Fibroblast of gingiva (primary cell): ENCODE measurements at places on chromosomes 12 and 14.

DNA sequence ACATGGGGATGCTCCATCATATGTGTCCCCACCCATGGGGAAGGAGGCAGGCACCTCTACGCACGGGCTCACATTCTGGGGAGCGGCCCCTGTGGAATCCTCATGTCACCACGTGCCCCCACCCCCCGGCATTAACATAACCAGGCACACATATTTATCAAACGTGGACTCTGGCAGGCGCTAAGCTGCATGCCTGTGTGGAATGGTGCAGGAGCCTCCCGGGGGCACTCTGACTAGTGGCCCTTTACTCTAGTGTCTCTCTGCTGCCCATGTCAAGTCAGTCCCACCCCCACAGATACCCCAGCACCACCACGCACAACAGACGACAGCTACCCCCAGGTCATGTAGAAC is 66.1 kb downstream of the CCDC88C start:
- DNase-seq, result no peak

DNA sequence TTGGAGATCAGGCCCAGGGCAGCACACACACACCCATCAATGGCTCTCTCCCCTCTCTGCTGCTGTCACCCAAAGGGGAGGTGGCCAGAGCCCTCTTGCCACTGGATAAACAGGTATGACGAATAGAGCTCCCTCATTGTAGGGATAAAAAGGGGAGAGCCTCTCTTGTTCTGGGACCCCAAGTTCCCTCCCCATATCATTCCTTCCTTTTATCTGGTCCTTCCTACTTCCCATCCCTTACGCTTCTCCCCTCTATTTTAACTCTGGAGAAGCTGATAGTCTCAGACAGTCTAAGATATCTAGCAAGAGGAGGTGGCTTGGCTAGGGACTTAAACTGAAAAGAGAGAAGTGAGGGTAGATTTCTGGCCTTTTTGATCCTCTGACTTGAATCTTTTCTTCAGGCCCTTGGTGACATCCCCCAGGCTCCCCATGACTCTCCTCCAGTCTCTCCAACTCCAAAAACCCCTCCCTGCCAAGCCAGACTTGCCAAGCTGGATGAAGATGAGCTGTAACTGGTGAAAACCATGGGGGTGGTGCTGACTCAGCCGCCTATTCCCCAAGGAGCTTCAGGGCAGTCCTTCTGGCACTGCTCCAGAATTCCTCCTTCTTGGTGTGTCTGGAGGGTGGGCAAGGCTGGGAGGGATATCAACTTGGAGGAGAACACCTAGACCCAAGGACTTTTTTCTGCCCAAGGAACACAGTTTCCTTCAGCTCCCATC is 5.3 kb downstream of the ARHGEF25 start:
- no peak for DNase-seq

- DNase-seq, result no peak
Observed at GRCh38 chr12:4275870-4276301, 2.3 kb downstream of the CCND2 start.

- no peak for DNase-seq
Observed at GRCh38 chr12:27480016-27480415, 33.5 kb downstream of the SMCO2 start.

DNA sequence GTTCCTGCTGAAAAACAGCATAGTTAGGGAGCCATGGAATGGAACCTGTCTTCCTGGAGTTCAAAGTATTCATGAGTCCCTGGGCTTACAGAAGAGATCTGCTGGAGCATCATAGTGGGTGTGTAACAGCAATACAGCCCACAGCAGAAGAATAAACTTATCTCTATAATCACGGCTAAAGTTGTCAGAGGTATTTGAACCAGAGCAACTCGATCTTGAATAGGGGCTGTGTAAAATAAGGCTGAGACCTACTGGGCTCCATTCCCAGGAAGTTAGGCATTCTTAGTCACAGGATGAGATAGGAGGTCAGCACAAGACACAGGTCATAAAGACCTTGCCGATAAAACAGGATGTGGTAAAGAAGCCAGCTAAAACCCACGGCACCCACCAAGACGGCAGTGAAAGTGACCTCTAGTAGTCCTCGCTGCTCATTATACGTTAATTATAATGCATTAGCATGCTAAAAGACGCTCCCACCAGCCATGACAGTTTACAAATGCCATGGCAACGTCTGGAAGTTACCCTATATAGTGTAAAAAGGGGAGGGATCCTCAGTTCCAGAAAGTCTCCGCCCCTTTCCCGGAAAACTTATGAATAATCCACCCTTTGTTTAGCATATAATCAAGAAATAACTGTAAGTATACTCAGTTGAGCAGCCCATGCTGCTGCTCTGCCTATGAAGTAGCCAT is 223.4 kb downstream of the PCNX1 start:
- peak; percentile 14 for DNase-seq

DNA sequence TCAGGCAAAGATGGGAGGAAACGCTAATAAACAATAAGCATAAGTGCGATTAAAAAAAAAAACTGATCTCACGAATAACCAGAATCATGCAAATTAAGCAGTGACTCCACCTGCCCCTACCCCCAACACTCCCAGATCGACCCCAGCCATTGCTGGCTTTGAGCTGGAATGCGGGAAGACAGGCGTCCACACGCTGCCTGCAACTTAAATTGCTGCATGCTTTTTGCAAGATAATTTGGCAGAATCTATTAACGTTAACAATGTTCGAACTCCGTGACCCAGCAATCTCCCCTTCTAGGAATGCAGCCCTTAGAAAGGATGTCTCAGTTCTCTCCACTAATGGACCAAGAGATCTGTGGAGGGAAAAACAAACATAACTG is 935 bp upstream of the CKB start:
- DNase-seq, result no peak

DNA sequence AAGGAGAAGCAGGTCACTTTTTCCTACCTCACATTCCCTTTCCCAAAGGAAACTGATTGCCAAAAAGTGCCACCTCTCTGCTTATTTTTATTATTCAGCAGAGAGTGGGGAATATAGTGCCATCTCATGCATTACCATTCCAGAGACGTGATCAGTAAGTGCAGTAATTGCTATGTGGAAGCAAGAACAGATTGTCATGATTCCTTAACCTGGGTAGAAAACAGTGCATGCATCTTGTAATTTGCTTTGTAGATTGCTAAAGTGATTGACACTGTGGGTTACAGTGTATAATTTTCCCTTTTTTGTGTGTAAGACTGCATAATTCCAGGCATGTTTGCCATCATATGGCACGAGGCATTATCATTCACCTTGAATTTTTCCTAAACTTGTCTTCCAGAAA is 332.5 kb downstream of the DIO2 start:
- DNase-seq, result no peak

DNA sequence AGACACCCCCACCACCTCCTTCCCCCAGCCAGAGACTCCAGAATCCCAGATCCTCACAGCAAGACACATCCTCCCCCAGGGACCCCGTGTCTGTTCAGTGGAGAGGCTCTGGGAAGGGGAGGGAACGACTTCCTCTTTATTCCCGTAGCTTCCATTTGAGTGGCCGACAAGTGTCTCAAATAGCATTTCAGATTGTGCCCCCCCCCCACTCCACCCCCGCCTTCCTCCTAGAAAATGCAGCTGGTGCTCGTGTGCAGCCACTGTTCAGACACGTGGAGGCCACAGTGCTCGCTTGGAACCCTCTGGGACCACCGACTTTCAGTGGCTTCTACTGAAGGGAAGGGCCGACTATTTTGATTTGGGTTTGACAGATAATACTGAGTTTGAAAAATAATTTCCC is 14.3 kb downstream of the PPP2R5C start:
- no peak for DNase-seq

- peak; percentile 31 for DNase-seq
Observed at GRCh38 chr14:64762044-64763034, 58.1 kb downstream of the PLEKHG3 start.

- DNase-seq, result no peak
Observed at GRCh38 chr12:131441060-131441396, 269.9 kb upstream of the SFSWAP start.

DNA sequence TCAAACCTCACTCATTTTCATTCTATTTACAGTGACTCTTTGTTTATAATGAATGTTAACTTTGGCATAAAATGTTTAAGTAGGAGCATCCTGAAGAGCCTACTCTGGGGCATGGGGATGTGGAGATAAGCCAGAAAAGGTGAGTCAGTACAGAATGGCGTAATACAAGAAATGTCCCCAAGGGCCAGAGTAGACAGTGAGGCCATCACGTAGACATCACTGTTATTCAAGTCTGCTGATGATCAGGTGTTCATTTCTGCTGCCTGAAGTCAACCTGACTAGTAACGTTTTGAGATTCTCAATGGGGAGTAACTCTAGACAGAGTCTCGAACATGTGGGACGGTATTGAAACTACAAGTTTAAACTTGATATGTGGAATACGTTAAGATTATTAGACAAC is 47.6 kb upstream of the PKP2 start:
- DNase-seq, result no peak

DNA sequence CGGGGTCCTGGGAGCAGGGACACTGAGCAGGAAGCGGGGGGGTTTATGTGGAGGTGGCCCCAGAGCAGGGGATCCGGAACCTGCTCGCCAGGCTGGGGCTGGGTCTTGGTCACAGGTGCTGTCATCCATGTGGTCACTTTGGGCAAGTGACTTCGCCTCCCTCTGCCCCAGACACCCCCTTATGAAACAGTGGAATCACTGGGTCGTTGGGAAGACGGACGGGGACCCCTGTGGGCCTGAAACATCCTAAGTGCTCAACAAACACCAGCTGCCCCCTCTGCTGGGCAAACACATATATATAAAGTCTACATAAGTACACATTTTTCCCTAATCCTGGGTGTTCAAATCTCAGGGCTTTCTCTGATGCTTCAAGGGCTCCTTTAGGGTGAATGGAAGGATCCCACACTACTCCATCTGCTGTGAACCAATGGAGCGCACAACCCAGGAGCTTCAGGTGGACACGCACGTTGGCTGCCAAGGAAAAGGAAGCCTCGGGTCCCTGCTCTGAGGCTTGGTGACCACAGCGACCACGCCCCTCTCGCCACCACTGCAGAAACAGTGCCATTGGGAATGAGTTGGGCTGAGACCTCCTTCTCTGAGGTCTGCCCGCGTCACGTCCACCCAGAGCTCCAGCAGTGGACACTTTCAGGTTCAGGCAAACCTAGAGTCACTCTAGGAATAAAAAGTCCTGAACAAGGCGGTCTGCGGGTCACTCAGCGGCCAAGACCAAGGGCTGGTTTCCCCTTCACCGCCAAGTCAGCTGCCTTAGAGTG is 54.6 kb downstream of the CDC42BPB start:
- DNase-seq, result no peak

DNA sequence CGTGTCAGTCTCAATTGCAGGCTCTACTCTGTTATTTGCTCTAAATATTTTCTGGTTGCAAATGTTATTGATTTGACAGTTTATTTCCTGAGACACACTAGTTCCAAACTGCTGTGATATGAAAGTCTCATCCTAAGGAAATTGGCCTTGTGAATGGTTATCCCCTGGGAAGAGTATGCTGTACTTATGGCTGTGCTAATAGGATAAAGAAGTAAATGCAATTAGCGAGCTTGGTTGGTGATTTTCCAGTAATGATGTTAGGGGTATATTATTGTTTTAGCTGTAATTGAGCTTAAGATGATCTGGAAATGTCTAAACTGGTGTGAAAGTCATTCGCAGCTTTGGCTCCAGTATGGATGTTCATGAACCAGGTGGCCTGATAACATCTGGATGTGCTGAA is 197.9 kb downstream of the SUDS3 start:
- DNase-seq, result no peak

DNA sequence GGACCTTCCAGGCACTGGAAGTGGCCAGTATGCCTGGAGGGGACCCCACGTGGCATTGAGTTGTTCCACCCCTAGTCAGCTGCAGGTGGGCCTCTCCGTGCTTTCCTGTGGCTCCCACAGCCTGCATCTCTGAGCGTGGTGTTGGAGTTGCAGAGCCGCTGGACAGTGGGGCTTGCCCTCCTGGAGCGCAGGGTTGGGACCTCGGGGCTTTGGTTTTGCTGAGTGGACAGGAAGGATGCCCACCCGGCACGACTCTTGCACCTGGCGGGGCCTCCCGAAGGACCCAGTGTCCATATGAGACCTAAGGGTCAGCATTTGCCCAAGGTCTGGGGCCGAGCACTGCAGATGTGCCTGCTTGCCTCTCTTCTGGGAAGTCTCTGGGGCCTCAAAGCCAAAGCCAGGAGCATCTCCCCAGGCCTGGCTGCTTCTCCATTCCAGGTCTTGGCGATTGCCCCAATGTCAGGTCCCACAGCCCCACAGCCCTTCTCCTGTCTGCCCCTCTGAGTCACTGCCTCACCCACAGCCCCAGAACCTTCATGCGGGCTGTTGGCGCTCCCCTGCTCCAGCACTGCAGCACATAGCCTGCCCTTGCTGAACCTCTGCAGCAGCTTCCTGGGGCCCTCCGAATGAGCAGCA is 1.5 kb downstream of the PACS2 start:
- no peak for DNase-seq

- no peak for DNase-seq
Observed at GRCh38 chr14:30419037-30419436, 139.9 kb upstream of the G2E3 start.

- DNase-seq, result peak; percentile 38
Observed at GRCh38 chr12:92942905-92943304, 13.8 kb upstream of the EEA1 start.

GRCh38 chr14:84485036-84485435 is 1044.9 kb upstream of the FLRT2 start:
- DNase-seq, result no peak

- DNase-seq, result no peak
Observed at GRCh38 chr12:70608184-70608583, 29.0 kb downstream of the PTPRB start.

DNA sequence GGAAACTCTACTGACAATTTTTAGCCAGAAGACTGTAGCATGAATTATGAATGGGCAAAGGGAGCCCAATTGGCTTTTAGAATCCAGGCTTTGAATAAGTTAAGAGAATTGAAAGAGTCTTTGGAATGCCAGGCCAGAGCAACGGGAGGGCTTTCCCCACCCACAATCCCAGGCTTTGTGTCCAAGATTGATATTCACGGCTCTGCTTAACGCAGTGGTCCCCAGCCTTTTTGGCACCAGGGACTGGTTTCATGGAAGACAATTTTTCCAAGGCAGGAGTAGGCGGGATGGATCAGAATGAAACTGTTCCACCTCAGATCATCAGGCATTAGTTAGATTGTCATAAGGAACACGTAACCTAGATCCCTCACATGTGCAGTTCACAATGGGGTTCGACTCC is 79.6 kb downstream of the EPS8 start:
- DNase-seq, result no peak

GRCh38 chr14:39218171-39218769 is 15.4 kb upstream of the MIA2 start:
- DNase-seq, result no peak

DNA sequence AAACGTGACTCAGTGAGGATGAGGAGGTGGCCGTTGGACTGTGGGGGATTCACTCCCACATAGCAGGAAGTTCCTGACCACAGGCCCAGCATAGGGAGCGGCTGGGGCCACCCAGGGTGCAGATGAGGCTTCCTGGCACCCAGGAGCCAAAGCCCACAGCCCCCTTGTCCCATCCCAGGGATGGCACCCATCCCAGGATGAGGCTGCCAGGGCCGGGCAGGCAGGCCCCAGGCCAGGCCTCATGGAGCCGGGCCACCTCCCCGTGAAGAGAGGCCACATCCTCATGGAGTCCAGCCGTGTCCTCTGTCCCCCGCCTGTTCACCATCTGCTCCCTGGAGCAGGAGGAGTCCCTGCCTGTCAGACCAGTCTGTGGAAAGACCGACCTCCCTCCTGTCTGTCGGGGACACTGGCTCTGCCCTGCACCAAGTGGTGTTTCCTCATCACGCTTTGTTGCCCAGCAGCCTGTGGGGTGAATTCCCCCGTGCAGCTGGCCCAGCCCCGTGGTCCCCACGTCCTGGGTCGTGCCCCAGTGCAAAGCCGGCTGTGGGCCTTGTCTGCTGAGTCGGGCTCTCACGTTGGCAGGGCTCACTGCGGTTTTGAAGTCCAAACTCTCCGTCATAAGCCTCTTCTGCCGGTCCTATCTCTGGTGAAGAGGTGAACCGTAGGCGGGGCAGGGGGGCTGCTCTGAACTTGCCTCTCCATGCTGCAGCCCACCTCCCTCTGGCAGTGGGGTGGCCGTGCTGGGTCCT is 24.5 kb downstream of the MMP17 start:
- peak; percentile 26 for DNase-seq
